RPMI7951 (cell line): ENCODE measurements at places on chromosomes 11 and 22. TPM values are rescaled to one million over a fixed set of nuclear protein-coding genes. Genes with fewer than 3 reads are reported as not detected.

DNA sequence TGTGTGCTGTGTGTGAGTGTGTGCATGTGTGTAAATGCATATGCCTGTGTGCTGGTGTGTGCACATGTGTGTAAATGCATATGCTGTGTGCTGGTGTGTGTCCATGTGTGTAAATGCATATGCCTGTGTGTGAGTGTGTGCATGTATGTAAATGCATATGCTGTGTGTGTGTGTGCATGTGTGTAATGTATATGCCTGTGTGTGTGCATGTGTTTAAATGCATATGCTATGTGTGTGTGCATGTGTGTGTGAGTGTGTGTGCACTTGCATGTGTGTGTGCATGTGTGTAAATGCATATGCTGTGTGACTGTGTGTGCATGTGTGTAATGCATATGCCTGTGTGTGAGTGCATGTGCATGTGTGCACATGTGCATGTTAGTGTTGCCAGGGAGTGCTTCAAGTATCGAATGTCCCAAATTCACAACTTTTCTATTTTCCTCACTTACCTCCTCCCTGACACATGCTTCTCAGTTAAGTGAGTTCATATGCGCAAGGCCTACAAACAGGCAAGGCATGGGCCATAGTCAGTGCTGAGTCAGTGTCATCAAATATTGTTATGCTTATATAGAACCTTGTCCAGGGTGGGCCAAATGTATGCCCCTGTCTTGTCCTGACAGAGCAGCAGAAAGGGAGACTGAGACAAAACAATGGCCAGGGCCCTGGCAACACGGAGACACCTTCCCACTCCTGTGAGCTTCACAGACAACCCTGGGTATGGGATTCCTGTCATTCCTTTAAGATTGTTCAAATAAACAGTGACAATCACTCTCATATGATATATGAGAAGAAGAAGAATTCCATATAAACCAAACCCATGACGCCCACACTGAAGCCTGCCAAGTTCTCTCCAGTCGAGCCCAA is 38.6 kb downstream of the GGTLC2 start:
- DNase-seq, result no peak

DNA sequence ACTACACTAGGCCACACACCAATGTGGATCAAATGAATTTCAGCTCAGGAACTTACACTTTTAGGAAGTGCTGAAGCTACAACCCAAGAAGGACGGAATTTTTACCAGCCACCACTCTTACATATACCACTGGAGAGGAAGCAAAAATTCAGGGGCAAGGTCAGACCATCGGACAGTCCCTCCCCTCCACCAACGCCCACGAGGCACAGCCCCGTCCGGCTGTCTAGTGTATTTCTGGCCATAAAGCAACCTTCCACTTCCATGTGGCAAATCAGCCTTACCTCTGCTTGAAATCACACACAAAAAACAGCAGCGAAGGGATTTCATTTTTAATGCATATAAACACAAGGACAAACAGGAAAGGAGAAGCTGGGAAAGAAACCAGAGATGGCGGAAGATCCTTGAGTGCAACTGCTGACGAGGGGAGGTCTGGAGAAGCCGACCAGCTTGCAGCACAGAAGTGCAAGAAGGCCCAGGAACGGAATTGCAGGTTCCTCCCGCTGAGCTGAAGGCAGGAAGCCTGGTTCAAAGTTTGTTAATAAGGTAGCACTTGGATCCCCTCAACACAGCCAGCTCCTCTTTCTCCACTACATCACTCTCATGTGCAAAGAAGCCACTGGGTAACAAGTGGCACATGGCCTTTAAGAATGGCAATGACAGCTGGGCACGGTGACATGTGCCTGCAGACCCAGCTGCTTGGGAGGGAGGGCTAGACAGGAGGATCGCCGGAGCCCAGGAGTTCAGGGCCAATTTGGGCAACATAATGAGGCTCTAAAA is 71.5 kb downstream of the SHANK2 start:
- no peak for DNase-seq

DNA sequence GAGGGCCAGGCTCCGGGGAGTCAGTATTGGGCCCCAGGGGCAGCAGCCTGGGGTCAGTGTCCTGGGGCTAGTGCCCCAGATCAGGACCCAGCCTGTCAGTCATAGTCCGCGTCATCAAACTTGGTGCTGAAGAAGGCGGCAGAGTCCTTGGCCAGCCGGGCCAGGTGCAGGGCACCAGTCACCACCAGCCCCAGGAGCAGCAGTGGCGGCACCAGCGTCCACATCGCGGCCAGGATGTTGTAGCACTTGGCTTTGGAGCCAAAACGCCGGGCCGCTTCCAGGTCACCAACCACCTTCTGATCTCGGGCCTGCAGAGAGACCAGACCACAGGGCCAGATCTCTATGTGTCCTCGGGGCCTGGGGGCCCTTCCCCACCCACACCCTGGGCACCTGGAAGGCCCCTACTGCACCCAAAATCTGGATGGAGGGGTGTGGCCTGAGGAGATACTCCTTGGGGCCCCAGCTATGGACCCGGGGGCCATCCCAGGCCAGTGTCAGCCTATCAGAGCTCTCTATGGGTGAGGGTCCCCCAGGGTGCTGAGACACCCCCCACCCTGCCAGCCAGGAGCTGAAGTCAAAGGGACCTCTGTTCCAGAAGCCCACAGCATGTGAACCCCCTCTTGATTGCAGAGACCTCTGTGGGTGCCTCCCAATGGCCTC is 790 bp downstream of the IFITM5 start:
- DNase-seq, result no peak

- no peak for DNase-seq
Observed at GRCh38 chr22:18955696-18956095, 19.6 kb upstream of the PRODH start.

- no peak for DNase-seq
Observed at GRCh38 chr11:74714904-74715303, 16.3 kb downstream of the CHRDL2 start.

Gene ZBTB16
- not detected in 2 replicates for total RNA-seq

Gene RDX
- total RNA-seq, result 100 and 125 TPM in 2 replicates

DNA sequence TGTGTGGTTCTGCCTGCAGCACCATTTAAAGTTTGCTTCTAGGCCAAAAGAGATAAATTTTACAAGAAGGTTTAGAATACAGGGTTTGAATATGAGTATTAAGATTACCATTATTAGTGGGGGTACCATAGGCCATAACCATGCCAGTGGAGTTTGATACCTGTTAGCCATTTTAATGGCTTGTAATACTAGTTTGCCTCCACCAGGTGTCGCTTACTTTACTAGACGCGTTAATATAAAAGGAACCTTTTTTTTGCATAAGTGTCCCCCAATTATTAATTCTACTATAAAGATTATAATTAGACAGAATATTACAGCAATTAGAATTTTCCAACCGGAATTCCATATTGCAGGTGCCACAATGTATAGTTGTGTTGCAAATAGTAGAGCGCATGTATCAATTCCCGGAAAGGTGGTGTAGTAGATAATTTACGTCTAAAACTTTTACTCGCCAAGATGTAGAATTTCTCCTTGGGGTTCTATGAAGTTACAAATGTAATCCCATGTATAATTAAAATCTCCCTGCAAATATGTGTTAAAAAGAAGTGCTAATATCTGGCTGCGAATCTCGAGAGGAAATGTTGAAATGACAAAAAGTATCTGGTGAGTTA is 16.1 kb downstream of the MS4A6E start:
- DNase-seq, result peak; percentile 13

Gene ZP1
- 3.7 and 4.6 TPM in 2 replicates for total RNA-seq

Gene SGSM1
- not detected in 2 replicates for total RNA-seq

DNA sequence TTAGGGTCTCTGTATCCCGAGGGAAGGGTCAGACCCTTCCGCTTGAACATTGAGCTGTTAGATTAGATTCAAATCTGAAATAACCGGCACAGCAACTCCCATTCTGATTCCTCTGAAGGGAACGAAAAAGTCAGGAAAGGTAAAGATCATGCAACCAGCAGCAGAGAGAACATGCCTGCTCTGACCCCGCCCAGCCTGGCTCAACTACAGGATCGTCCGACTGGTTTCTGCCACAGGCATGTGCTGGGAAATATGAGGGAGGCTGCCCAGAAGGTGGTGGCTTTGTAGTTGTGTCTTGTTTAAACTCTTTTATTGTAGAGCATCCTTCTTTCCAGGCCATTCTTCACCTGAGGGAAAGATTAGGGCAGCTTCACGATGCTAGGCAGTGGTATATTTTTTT is 5.0 kb upstream of the MTNR1B start:
- peak; percentile 3 for DNase-seq

- no peak for DNase-seq
Observed at GRCh38 chr11:14273895-14274294, 85.1 kb downstream of the RRAS2 start.

DNA sequence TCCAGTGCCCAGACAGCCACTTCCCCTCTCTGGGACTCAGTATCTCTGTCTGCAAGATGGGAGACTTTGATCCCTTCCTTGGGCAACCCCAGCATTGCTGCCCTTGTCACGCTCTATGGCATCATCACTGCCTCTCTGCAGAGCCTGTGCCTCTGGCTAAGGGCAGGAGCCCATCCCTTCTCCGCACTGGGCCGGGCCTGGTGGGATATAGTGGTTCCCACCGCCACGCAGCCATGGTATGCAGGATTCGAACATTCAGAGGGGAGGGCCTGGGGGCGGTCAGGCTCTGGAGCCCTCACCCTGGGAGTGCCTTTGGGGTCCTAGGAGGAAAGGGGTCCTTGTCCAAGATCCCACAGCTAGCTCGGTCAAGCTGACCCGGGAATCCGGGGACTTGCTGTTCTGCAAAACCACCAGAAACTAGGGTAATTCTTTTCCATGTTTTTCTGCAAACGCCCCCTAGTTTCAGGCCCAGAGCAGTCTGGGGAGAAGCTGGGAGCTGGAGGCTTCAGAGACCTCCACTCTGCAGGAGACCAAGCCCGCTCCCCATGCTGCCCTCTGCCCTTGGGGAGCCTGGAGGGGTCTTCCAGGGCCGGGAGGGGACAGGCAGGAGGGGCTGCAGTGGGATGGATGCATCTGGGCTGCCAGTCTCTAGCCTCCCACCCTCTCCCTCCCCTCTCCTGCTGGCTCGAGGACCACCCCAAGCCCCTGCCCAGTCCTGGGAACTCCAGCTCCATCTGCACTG is 24.4 kb upstream of the CBX7 start:
- DNase-seq, result no peak

DNA sequence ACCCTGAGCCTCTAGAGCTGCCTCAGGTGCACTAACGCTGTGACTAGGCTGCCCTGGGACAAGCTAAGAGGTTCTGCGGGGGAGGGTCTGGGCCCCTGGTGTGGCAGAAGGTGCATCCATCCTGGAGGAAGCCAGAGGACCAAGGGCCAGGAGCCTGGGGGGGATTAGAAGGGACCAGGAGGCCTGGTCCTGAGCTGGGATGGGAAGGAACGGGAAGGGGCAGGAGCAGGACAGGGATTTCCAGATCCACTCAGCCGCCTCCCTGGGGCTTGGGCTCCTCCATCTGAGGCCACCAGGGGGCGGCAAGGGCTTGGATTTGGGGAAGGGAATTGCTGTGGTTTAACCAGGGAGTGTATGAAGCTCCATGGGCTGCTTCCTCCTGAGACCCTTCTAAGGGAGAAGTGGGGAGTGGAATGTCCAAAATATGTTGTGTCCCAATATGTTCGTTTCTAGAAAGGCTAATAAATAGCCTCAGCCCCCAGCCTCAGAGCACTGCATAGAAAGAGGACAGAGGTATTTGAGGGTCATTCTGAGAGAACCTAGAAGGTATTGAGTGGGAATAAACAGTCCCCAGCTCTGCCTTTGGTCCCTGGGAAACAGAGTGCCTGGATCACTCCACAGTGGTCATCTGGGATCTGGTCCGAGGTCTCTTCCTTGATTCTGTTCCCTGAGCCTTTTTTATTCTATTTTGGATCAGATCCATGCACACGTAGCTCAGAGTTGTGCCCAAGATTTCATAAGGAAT is 17.4 kb upstream of the PRAME start:
- peak; percentile 45 for DNase-seq

GRCh38 chr11:69286374-69287371 is 7.3 kb upstream of the MYEOV start:
- DNase-seq, result no peak

- no peak for DNase-seq
Observed at GRCh38 chr11:70942593-70942992, 309.8 kb downstream of the SHANK2 start.

Gene CHRM1
- not detected in 2 replicates for total RNA-seq

DNA sequence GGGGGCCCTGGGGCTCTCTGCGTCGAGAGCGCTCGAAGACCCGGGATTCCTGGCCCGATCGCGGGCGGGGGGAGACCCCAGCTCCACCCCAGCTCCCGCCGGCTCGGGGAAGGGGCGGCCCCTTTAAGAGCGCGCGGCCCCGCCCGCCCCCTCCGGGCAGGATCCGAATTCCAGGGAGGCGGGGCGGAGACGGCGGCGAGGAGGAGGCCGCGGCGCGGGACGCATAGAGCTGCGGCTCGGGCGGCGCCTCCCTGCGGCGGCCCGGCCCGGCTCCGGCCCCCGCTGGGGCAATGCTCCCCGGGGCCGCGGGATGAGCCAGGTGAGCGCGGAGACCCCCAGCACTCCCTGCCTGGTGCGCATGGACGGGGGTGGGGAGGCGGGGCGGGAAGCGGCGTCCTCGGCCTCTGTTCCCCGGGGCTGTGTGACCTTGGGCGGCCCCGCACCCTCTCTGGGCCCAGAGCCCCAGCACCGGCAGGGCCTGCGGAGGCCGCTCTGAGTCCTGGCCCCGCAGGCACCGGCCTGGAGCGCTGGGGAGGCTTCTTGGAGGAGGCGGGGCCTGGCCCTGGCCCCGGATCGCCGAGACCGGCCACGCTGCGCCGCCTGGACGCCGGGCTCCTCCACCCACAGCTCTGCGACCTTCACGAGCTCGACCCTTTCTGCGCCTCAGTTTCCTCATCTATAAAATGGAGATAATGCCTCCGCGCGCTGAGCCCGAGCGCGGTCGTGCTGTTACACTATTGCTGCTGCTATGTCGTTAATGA is 565 bp downstream of the GAS2L1 start:
- DNase-seq, result peak; percentile 79

Gene SLC1A2
- 0.39 and 0.48 TPM in 2 replicates for total RNA-seq

Gene TTLL8
- not detected in 2 replicates for total RNA-seq

DNA sequence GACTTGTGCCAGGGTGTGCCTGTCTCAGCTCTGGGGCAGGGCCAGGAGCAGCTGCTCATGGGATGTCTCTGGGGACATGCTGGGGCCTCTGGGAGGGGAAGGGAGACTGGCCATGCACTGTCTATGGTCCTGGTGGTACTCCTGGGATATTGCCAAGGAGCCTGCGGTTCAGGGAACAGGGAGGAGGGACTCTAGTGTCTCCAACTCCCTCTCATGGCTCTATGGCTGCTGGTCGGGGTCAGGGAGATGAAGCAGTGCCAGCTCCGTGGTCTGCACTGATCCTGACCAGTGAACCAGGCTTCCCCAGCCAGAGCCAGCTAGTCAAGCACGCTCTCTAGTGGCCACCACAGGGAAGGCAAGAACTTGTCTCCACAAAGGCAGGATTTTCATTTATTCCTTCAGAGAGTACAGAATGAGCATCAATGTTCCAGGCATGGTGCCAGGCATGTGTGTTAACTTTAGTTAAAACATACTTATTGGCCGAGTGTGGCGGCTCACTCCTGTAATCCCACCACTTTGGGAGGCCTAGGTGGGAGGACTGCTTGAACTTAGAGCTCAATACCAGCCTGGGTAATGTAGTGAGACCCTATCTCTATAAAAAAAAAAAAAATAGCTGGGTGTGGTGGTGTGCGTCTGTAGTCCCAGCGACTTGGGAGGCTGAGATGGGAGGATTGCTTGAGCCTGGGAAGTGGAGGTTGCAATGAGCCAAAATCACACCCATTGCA is 2.5 kb upstream of the BEST1 start:
- DNase-seq, result peak; percentile 81

- DNase-seq, result no peak
Observed at GRCh38 chr11:116339306-116340098, 433.3 kb downstream of the BUD13 start.

- no peak for DNase-seq
Observed at GRCh38 chr11:83666149-83666548, 380.0 kb upstream of the CCDC90B start.

Gene CARD18
- total RNA-seq, result not detected in 2 replicates

- no peak for DNase-seq
Observed at GRCh38 chr11:34447044-34447443, 8.3 kb downstream of the CAT start.

Gene PLET1
- total RNA-seq, result not detected in 2 replicates
